ENCODE measurements at places on chromosomes 7 and 10.
A peak's percentile ranks its signal among the peaks of the same experiment; 100 is the strongest.

DNA sequence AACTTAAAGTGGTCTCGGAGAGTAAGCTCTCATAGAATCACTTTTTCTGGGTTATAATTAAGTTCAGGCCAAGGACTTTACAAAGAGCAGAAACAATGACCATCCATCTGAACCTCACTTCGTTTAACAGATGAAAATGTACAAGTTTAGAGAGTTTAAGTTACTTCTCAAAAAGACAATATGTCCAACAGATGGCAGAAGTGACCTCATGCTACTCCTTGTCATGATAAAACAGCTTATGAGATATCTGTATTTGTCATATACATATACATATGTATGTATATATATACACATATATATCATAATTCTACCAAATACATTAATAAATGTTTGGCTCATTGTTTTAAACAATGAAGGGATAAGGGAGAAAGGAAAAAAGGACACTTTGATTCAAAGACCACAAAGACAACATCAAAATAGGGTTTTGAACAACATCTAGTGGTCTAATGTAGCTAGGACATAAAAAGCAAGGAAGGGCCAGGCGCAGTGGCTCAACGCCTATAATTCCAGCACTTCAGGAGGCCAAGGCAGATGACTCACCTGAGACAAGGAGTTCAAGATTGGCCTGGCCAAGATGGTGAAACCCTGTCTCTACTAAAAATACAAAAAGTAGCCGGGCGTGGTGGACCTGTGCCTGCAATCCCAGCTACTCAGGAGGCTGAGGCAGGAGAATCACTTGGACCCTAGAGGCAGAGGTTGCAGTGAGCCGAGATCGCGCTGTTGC, 17.8 kb downstream of the NAPEPLD start:
- no peak for DNase-seq

DNA sequence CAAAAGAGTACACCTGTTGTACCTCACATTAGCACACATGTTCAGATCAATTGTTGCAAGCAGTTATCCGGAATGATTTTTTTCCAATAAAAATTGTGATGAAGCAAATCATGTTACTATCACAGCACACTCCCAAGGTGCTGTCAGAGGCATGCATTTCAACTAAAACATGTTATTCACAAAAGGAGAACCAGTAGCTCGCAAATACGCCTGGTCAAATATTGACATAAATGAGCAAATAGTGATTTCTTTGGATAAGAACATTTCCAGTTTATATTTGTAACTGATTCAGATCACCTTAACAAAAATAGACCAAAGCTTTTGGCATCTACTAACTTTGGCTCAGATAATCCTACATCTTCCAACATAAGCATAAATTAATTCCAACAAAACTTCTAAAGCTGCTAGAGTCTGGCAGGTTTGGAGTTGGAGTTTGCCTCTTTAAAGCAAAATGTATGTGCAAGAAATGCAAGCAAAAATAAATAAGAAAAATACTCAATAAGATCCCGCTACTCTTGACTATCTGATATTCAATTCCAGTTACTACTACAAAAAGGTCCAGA, 208.0 kb downstream of the SFMBT2 start:
- DNase-seq: no peak

GRCh38 chr7:47536661-47537611, 45.0 kb downstream of the TNS3 start:
- DNase-seq: no peak

DNA sequence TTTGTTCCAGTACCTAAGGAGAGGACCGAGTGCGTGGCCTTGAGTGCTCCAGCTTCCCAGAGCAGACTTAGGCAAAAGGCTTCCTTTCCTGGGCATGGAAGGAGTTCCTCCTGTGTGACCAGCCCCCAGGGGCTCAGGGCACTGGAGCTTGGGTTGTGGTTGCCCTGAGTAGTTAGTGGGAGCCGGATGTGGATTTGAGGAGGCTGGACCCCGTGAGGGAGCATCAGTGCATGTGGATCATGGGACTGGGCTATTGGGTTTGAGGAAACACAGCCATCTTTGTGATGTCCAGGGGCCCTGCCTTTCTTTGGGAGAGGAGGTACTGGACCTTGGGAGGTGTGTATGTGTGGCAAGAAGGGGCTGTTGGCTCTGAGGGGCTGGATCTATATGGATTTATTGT, 8.4 kb downstream of the LRMDA start:
- no peak for DNase-seq

- no peak for DNase-seq
Observed at GRCh38 chr10:81873231-81873931, 1.6 kb upstream of the NRG3 start.

DNA sequence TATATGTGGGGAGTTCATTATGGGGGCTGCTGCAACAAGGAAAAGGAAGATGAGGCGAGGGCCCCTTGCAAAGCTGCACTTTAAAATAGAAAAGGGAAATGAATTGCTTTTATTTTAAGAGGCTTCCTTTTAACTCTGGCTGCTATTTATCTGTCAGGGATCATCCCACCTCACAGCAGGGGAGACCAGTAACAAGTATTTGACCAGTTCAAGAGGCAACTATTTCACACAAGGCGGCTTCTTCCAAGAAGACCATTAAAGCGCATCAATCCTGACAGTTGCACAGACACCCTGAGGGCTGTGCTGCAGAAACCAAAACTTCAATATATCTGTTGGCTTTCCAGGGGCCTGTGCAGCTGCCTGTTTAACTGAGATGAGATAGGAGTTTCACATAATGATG, 1009.2 kb downstream of the SORCS3 start:
- no peak for DNase-seq

DNA sequence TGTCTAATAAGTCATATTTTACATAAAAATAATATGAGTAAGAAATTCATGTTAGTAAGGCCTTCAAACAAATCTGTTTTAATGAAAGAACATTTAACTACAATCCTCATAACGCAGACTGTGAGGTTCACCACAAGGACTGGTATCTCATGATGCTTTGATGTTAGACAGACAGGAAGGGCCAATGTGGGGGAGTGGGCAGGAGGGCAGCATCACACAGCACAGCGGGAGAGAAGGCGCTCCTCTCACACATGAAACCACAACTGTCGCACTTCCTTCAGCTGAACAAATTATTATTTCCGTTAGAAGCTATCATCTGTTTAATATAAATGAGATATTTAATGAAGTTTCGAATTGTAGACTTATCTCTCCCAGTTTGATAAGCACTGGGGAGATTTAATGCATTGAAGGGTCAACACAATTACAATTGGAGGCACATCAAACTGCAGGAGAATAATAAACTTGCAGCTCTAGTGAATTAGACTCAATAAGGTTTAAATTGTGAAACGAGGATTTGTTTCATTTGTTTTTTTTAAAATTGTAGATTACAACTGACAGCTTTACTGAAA, 466.1 kb downstream of the PARD3 start:
- DNase-seq: no peak

DNA sequence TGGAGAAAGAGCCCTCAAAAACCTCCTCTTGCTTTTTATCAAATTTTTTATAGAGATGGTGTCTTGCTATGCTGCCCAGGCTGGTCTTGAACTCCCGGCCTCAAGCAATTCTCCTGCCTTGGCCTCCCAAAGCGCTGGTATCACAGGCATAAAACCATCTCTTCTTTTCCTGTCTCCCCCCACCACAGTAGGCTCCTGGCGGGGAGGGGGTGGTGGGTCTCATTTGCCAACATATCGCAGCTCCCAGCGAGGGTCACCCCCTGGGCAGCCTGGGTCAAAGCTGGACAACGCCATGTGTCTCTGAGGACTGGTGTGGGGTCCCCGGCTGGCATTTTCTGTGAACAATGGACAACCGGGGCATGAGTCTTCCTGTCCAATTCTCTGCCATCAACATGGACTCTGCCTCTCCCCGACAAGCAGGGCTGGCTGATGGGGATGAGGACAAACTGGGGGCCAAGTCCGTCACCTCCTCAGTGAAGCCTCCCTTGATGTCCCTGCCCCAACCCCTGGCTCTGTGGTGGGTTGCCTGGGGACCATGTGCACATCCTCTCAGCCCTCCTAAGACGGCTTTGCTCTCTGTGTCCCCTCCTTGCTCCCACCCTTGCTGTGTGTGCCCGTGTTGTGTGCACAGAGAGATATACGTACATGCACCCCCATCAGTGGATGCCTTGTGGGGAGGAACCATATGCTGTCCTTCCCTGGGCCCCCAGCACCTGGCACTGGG, 86.4 kb upstream of the GNA12 start:
- no peak for DNase-seq

- DNase-seq: peak; percentile 26
Observed at GRCh38 chr7:44629829-44630522, 23.5 kb downstream of the OGDH start.

DNA sequence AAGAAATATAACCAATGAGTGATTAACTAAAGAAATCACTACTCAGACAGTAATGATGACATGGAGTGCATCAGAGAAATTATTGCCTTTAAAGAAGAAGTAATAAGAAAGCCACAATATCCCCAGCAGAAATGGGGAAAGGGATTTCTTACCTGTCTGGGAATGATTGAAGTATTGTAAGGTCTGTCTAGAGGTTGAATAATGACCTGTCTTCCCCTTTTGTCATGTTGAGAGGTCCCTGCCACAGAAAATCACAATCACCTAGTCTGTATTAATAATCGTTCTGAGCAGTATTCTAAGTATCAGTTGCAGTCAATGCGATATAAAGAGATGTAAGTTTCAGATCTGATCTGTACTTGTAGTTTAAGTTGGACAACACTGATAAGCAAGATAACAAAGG, 349.1 kb upstream of the TPK1 start:
- no peak for DNase-seq

- no peak for DNase-seq
Observed at GRCh38 chr10:44827431-44828006, 83.6 kb upstream of the TMEM72 start.

- peak; percentile 41 for DNase-seq
Observed at GRCh38 chr10:11208908-11209829, 191.5 kb downstream of the CELF2 start.

GRCh38 chr7:16135658-16136057, 285.7 kb downstream of the CRPPA start:
- no peak for DNase-seq

GRCh38 chr7:19470031-19470430, 238.8 kb downstream of the POLR1F start:
- DNase-seq: no peak

GRCh38 chr7:90613088-90613498, 17.0 kb downstream of the CDK14 start:
- peak; percentile 78 for DNase-seq

DNA sequence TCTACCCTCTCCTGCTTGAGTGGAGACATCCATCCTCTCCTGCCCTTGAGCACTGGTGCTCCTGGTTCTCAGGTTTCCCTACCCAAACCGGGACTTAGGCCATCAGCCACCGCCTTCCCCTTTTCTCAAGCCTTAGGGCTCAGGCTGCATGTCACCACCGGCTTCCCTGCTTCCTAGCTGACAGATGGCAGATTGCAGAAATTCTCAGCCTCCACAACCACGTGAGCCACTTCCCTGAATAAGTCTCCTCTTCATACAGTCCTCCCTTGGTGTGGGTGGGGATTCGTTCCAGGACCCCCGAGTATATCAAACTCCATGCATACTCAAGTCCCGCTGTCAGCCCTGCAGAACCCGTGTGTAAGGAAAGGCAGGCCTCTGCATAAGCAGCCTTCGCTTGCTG, 203.5 kb upstream of the ZNF32 start:
- DNase-seq: no peak

GRCh38 chr10:8594711-8595110, 540.2 kb downstream of the GATA3 start:
- no peak for DNase-seq

GRCh38 chr7:120521761-120522737, 249.1 kb downstream of the KCND2 start:
- no peak for DNase-seq

Measured in stimulated activated naive B cell treated with anti-CD40 and anti-IgM and Interleukin-4, amounts not matched to agents 10 μg/mL and 1 μg/mL and 100 μg/mL, for 72 hours (primary cell).